ENCODE measurements at places on chromosomes 16 and 17. TPM values are rescaled to one million over a fixed set of nuclear protein-coding genes. Genes with fewer than 3 reads are reported as not detected.

Gene ARHGAP23
- 0.47 TPM for total RNA-seq

Gene CDRT4
- 3.7 TPM for total RNA-seq

Gene KCNH6
- total RNA-seq: not detected

Gene WFDC1
- not detected for total RNA-seq

Gene TP53TG3B
- total RNA-seq: not detected

Gene EPX
- not detected for total RNA-seq

Gene MPV17L
- total RNA-seq: 0.47 TPM

Gene FSCN2
- total RNA-seq: 0.32 TPM

Gene HS3ST3A1
- not detected for total RNA-seq

Gene SSTR5
- not detected for total RNA-seq

Gene C16orf95
- 13.6 TPM for total RNA-seq

Gene EVI2B
- total RNA-seq: 16.4 TPM

Gene LGALS9B
- not detected for total RNA-seq

Gene CD300H
- total RNA-seq: not detected

Gene PPP1R1B
- not detected for total RNA-seq

Gene KLHL10
- 0.36 TPM for total RNA-seq

Gene GNGT2
- 23.9 TPM for total RNA-seq

Gene DHRS7C
- total RNA-seq: not detected

Gene LPO
- total RNA-seq: not detected

Gene KRTAP4-4
- total RNA-seq: not detected

Gene RUNDC3A
- total RNA-seq: 0.22 TPM

Gene HBA1
- total RNA-seq: not detected

Gene EPN3
- not detected for total RNA-seq

Gene ADAD2
- 0.16 TPM for total RNA-seq

Gene DLX4
- total RNA-seq: 0.81 TPM

Gene NPIPA7
- total RNA-seq: 4.4 TPM

Gene JPH3
- total RNA-seq: 0.07 TPM

Data from activated CD8-positive, alpha-beta T cell treated with anti-CD3 and anti-CD28 coated beads for 36 hours (primary cell).